Frontal cortex (tissue), 4 donors: ENCODE measurements at places on chromosomes 12 and 14. TPM values are rescaled to one million over a fixed set of nuclear protein-coding genes. Genes with fewer than 3 reads are reported as not detected.

FSCB gene
- not detected for total RNA-seq

KIF5A gene
- total RNA-seq, result 42.8 TPM

PKP2 gene
- total RNA-seq, result 7.3 TPM

TDRD9 gene
- total RNA-seq, result 6.5 TPM

CCDC198 gene
- total RNA-seq, result not detected

SLC7A8 gene
- total RNA-seq, result 4.1 TPM

NAV3 gene
- total RNA-seq, result 240 TPM

NXPH4 gene
- 0.82 TPM for total RNA-seq

POU6F1 gene
- total RNA-seq, result 9.0 TPM

ULK1 gene
- 7.3 TPM for total RNA-seq

TMEM132C gene
- 4.1 TPM for total RNA-seq

FOXN4 gene
- under 0.01 TPM for total RNA-seq

GATC gene
- 28.9 TPM for total RNA-seq

FOXG1 gene
- total RNA-seq, result 65.2 TPM

TOMM20L gene
- not detected for total RNA-seq

ARMH4 gene
- total RNA-seq, result 54.2 TPM

LRRC23 gene
- 6.5 TPM for total RNA-seq

DIO2 gene
- total RNA-seq, result 21.2 TPM

DNA sequence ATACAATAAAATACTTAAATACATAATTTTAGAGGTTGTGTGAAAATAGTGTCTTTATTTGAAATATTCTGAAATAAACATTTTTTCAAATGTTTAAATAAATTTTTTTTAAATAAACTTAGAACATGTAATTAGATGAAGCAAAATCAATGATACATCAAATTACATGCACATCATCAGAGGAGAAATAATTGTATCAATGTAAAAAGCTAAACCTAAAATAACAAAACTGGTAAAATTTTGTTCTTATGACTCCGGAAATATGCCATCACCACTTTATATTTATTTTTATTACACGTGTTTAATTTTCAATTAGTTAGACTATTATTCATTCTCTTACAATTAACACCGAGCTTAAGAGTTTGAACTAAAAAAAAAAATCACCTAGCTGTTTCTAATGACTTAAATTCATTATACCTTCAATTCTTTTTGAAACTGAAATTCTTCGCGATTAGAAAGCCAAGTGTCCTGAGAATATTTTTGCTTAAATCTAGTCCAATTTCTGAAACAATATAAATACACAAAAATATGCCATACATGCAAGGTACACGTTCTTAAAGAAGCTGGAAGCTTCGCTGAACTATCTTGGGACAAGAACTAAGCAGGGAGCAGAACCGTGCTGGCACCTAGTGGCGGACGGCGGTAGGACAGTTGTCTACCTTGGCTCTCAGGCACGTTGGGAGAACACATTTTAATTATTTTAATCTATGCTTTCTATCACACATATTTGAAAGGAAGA, 230.5 kb downstream of the SLC25A21 start:
- DNase-seq, result peak; percentile 18

- DNase-seq, result peak; percentile 58
Measured at GRCh38 chr14:73491256-73492042, 716 bp downstream of the RIOX1 start.

- no peak for DNase-seq
Measured at GRCh38 chr14:77314043-77314442, 6.6 kb downstream of the POMT2 start.

DNA sequence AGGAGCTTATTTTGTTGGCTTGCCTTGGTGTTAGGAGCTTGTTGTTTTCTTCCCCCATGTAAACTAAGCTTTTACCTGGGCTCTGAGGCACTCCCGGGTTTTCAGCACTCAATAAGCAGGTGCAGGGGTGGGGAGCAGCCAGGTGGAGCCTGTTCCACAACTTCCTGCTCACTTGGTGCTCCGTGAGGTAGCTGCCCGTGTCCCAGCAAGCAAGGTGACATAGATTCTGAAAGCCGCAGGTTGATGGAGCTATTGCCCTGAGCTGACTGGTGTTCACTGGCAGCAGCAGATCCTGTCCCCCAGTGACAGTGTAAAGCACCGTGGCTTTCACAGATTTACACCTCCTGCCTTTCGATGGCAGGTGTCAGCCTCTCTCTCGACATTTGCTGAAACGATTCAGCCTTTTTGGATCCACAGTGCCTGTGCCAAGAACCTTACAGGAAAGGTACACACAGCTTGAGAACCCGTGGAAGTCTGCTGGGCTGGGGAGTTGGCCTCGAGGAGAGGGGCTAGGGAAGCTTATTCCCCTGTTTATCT, 295.7 kb upstream of the FKBP4 start:
- DNase-seq, result no peak

GRCh38 chr14:30928462-30928861, 54.1 kb downstream of the COCH start:
- DNase-seq, result no peak

GRCh38 chr12:105337391-105337790, 6.9 kb downstream of the C12orf75 start:
- DNase-seq, result no peak

- no peak for DNase-seq
Measured at GRCh38 chr14:37596790-37597472, 1.5 kb downstream of the TTC6 start.

GRCh38 chr14:24695265-24696241, 61.6 kb upstream of the GZMB start:
- DNase-seq, result no peak

- no peak for DNase-seq
Measured at GRCh38 chr12:27337376-27337775, 4.7 kb downstream of the BMAL2 start.

- no peak for DNase-seq
Measured at GRCh38 chr14:70152704-70153103, 36.0 kb downstream of the SLC8A3 start.

- no peak for DNase-seq
Measured at GRCh38 chr12:108586306-108586705, 11.6 kb downstream of the TMEM119 start.

GRCh38 chr12:120830052-120830940, 73.9 kb downstream of the SPPL3 start:
- no peak for DNase-seq

DNA sequence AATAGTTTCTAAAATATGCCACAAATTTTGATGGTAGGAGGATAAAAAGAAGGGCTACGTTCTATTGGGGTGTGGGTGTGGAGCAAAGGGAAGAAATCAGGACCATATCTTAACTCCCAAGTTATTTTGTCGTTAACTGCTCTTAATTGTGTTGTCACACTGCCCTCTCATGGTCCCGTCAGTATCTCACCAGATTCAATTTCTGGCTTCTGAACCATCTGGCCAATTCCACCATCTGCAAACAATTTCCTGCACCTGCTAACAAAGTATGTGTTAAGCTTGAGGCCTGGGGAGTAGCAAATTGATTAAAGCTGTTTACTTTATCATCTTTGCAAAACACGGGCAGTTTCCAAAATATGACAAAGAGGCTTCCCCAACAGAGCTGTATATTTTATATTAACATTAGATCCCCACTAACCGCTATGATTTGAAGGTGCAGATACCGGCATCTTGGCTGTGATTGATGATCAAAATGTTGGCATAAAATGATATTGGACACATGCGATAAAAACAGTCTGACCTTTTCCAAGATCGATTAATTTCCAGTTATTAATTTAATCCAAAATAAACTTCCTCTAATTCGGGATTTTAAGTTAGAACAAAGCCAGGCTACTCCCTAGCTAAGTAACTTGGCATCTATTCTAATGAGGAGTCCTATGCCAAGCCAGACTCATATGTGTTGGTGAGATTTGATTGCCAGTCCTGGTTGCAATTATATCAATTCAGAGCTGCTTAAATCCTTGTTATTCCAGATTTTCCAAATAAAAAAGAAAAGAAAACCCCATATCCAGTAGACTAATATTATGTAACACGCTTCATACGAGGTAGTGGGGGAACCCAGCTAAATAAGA, 6.9 kb upstream of the DNM1L start:
- DNase-seq, result peak; percentile 71

- DNase-seq, result no peak
Measured at GRCh38 chr14:52112336-52113018, 43.6 kb upstream of the NID2 start.

GRCh38 chr14:58479975-58480374, 52.5 kb downstream of the KIAA0586 start:
- DNase-seq, result no peak

- DNase-seq, result no peak
Measured at GRCh38 chr12:52358575-52359350, 8.5 kb downstream of the KRT85 start.

DNA sequence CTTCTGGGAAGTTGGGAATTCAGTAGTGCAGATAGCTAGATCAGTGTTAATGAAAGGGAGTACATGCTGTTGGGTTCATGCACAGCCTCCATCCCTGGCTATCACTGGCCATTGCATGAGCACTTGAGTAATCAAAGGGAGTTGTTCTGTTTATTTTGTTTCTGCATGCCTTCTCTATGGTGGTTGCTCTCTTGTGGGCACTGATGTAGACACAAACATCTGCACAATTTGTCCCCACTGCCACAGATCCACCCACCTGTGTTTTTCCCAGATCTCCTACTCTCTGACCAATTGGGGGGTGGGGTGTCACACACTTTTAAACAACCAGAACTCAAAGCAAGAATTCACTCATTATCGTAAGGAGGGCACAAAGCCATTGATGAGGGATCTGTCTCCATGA, 89.7 kb upstream of the DHRS4 start:
- no peak for DNase-seq

DNA sequence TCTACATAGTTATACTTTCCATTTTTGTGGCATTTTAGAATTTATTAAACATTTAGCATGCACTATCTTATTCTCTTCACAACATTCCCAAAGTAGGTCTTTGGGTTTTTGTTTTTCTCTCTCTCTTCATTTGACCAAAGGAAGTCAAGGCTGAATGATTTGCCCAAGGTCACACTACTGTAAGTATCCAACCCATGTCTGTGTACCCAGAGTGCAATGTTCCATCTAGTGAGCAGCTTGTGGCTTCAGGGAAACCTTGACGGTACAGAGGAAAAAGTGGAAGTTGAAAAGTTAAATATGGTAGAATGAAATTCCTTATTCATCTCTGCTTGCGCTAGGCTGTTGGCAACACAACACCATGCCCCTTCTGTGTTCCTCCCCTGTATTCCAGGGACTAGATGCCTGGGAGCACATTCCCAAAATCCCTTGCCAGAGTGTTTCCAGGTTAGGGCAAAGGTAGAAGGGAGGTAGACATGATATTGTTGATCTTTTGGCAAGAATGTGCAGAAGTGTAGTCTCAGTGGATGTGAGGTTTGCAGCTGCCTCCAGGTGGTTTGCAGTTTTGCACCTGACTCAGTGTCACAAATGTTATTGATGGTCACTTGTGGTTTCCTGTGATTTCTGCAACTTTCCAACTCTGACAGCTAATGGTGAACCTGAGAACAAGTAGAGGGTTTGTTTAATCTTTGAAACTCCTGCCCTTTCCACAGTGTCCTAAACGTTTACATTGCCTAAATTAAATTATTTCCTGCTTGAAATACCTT, 196.7 kb downstream of the RMST start:
- no peak for DNase-seq

- DNase-seq, result no peak
Measured at GRCh38 chr12:119601877-119602733, 8.5 kb downstream of the TMEM233 start.

- DNase-seq, result peak; percentile 24
Measured at GRCh38 chr14:87896393-87897380, 96.3 kb downstream of the GALC start.

- no peak for DNase-seq
Measured at GRCh38 chr14:50821510-50822464, 9.2 kb downstream of the NIN start.

DNA sequence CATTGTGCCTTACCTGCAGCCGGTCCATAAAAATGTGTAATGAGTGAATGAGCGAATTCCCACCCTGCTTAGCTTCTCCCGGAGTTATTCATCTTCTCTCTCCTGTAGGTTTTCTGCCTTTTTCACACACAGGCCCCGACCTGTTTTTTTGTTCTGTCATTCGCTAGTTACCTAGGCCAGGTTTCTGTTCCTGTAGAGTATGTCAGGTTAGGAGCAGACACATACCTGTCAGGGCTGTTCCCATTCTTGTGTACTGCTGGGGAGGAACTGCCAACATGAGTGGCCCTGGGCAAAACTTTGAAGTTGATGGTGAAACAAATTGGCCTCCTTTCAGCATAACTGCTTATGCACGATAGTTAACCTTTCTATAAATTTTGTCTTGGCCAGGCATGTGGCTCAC, 140.1 kb downstream of the SYNE2 start:
- DNase-seq, result no peak

- no peak for DNase-seq
Measured at GRCh38 chr12:126668538-126668937, 1598.4 kb upstream of the TMEM132C start.

DNA sequence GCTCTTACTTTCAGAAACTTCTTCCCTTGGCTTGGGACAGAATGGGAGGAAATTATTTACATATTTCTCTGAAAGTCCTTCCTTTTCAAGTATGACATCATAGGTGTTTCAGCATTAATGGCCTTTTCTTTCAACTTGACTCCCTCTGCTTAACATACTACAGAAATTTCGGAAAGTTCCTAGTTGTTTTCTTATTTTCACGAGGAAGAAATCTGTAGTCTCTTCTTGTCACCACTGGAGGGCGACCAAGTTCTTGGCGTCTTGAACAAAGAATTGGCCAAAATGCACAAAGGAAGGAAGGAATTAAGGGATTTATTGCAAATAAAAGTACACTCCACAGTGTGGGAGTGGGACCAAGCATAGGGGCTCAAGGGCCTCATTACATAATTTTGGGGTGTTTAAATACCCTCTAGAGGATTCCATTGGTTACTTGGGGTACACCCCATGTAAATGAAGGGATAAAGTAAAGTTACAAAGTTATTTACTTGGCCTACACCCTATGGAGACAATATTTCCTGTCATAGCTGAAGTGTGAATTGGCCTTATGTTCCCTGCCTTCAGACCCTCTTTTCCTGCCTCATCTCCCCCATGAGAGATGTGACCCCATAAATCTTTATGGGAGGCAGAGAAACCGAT, 70.4 kb downstream of the RPL10L start:
- peak; percentile 0 for DNase-seq

DNA sequence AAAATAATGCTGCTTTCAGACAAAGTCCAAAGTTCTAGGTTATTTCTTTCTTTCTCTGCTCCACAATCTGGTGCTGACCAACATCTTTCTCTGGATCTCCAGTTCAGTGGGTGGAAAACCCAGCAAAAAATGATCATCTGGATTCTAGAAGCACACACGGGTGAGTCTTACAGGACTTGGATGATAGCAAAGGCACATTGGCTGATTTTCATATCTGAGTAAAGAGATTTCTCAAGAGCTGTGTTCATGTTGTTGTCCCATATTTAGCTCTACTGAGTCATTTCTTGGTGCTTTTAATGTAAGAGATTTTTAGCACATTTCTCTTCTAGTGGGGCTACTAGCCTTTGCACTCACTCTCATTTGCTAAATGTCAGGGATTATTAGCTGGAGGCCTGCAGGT, 336.7 kb downstream of the GALC start:
- DNase-seq, result no peak

GRCh38 chr12:128891856-128892255, 38.6 kb downstream of the GLT1D1 start:
- DNase-seq, result no peak

- no peak for DNase-seq
Measured at GRCh38 chr14:81170829-81171195, 49.9 kb downstream of the GTF2A1 start.

- DNase-seq, result no peak
Measured at GRCh38 chr14:98957211-98958047, 314.6 kb downstream of the BCL11B start.

GRCh38 chr12:131505561-131505960, 205.3 kb upstream of the SFSWAP start:
- no peak for DNase-seq
